Astrocyte of the spinal cord (primary cell): ENCODE measurements at places on chromosomes 3 and 15.

DNA sequence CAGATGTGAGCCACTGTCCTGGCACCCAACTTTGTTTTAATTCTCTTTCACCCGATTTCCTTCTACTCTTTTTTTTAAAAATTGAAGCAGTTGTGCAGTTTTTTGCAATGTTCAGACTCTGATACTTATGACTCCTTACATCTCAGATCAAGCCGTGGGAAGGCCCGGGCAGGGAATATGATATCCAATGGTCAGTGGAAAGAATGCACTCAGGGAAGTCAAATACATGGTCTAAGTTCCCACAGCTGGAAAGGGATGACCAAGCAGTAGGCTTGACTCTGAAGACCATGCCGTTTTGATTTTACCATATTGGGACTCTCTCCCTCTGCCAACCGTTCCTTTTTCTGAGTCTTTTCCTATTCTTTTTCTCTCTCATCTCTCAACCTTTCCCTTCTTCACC is 157.2 kb downstream of the RPLP1 start:
- no peak for DNase-seq

DNA sequence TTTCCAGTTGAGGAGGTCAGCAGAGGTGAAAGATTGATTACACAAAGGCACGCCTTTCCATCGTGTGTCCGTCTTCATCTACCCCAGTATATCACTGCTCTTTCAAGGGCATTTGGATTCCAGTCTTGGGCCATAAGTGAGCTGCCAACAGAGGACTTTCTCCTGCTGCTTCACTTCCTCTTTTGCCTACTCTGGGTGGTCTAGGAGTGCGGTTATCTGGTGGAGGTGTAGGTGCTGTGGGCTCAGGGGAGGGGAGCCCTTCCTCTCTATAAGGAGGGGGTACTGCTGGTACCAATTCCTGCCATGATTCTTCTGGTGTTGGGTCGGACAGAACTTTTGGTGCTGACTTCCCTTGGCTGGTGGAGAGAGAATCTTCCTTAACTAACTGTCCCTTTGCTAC is 83.1 kb upstream of the VEPH1 start:
- no peak for DNase-seq

GRCh38 chr15:28127036-28127435 is 27.9 kb upstream of the OCA2 start:
- DNase-seq = no peak

GRCh38 chr3:62662677-62663076 is 212.5 kb downstream of the CADPS start:
- no peak for DNase-seq

- DNase-seq = peak; percentile 86
These were observed 30.2 kb downstream of the FAM174B start for GRCh38 chr15:92625251-92625980.

DNA sequence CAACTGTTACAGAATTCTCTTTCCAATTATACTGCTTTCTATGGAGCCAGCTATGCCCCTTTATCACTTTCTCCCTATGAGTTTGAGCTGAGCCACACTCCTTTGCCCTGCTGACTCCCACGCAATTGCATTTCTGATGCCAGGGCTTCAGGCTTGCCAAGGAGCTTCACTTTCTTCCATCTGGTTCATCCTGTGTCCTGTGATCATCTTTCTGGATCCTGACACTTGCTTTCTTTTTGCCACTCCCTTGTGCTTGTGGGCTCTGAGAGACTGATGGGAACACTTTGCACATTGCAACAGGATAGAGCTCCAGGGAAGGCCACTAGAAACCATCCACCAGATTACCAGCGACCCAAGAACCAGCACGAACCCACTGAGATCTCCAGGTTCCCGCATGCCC is 77.0 kb upstream of the SEC13 start:
- no peak for DNase-seq

GRCh38 chr15:87207990-87208580 is 1048.5 kb downstream of the NTRK3 start:
- DNase-seq = peak; percentile 79

DNA sequence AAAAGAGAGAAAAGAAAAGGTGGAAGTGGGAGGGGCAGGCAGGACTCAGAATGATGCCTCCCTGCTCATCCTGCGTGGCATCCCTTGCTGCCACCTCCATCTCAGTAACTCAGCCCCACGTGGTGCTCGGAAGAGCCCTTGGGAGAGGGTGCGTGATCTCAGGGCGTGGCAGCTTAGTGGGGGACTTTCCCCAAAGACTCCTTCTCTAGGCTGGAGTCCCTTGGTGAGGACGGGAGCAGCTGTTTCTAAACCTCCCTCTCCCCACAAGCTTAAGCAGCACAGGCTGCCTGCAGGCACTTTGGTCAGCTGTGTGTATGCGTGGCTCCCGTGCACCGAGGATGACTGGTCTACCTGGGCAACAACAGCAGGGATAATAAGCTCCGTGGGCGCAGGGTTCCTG is 7.4 kb upstream of the ANPEP start:
- no peak for DNase-seq

GRCh38 chr3:133115176-133115575 is 77.0 kb downstream of the TMEM108 start:
- DNase-seq = no peak

DNA sequence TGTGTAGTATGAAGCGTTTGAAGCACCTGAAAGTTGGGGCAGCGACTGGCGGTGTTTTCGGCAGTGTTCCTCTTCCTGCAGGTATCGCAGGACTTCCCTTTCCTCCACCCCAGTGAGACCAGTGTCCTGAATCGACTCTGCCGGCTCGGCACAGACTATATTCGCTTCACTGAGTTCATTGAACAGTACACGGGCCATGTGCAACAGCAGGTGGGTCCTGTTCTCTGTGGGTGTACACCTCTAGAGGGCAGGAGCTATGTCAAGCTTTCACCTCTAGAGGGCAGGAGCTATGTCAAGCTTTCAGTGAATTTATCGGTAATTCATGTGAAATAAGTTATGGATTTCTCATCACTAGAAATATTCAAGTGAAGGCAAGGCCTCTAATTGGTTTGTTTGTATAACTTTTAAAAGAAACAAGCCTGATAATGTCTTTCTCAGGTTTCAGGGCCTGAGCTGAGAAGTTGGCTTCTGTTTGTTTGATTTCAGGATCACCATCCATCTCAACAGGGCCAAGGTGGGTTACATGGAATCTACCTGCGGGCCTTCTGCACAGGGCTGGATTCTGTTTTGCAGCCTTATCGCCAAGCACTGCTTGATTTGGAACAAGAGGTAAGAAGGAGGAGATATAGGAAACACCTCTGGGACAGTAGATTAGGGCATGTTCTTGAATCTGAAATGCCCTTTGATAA is 5.3 kb downstream of the TUBGCP4 start:
- peak; percentile 31 for DNase-seq

- peak; percentile 94 for DNase-seq
These were observed 263.9 kb upstream of the TGFBR2 start for GRCh38 chr3:30342318-30343060.

DNA sequence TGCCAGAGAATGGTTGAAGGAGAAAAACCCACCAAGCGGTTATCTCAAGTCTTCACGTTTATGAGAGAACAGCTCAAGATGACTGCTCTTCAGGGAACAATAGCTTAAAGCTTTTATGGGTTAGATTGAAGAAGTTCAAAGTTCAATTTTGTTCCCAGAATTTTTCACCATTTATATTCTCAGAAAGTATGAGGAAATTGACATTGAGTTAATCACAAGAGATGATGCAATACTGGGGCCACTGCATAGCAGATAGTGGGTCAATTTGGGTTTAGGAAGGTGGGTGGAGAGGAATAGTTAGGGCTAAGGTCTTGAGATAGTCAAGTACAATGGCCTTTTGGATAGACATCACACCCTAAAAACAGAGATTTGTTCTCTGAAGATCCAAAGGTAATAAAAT is 539.3 kb downstream of the SQOR start:
- DNase-seq = no peak

DNA sequence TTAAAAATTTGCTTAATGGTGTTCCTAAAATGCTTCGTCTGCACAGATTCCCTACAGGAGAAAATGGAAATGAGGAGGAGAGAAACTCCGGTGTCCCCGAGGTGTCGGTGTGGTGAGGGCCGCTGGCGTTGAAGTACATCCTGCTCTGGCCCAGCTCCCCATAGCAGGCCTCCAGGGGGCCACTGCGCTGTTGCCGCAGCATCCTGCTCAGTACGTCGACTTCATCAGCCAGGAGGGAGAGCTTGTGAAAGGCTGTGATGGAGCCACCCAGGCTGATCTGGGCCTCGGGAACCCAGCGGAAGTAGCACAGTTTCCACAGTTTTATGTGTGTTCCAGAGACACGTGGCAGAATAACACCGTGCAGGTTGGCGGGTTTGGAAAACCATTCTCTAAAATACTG is 37.8 kb downstream of the FAN1 start:
- no peak for DNase-seq

GRCh38 chr15:101122266-101122665 is 129.6 kb downstream of the CHSY1 start:
- DNase-seq = no peak

DNA sequence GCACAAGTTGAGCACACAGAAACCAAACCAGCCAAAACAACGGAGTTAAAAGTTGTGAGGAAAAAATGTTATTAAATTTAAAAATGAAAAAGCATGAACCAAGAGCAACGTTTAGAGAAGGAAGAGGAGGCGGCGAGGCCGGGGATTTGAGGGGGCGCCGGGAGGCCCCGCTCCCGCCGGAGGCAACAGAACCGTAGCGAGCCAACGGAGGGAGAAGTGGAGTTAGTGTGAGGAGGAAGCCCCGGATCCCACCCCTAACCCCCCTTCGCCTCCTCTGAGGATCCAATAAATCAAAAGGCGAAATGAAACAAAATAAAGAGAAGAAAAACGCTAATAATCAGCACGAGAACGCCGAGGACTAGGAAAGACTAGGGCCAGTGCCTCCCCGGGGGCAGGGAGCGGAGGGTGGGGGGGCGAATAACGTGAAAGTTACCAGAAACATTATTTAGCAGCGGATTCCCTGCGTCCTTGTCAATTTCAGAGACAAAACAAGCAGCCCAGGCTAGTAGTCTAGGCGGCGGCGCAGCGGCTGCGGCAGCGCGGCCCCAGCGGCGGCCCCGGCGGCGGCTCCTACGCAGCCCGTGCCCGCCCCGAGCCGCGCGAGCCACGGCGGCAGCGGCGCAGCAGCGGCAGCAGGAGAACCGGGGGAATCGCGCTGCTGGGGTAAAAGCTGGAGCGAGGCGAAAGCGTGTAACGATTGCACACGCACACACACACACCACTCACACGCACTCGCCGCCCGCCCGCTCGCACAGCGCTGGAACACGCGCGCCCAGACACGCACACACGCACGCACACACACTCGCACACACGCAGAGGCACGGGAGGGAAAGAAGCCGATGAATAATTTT is 1.7 kb downstream of the MEIS2 start:
- DNase-seq = peak; percentile 48

DNA sequence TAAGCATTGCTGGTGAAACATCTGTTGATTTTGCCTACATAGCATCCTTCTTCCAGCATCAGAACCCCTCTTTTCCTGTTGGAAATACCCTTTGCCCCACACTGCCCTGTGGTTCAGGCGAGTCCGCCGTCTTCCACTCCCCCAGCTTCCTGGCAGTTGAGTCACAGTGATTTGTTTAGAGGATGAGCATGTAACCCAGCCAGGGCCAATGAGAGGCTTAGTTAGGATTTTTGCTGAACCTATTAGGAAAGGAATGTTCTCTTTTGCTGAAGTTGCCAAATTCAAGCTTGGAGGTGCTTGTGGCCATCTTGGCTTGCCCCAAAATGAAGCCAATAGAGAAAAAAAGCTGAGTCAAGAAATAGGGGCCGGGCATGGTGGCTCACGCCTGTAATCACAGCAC is 19.0 kb upstream of the MEX3B start:
- no peak for DNase-seq

GRCh38 chr3:13047296-13048165 is 25.7 kb downstream of the IQSEC1 start:
- DNase-seq = no peak

DNA sequence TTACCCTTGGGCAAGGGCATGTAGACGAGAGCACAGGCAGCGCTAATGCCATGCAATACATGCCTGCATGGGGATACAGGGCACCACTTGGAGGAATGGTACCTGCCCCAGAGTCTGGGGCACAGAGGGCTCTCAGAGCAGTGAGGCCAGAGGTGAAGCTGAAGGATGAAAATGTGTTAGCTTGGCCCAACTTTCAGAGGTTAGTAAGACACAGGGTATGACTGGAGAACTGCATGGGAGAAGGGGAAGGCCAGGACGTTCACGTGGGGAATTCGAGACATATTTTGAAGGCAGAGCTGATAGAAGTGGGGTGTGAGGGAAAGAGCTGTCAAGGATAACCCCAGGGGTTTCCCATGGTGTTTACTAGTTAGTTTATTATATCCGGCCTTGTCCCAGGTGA is 19.6 kb downstream of the CSRNP1 start:
- no peak for DNase-seq
